Posterior vena cava (tissue), 2 donors: ENCODE measurements at places on chromosomes 5 and 9. TPM values are rescaled to one million over a fixed set of nuclear protein-coding genes. Genes with fewer than 3 reads are reported as not detected.
A peak's percentile ranks its signal among the peaks of the same experiment; 100 is the strongest.

- no peak for DNase-seq
Observed at GRCh38 chr5:81971111-81971711, 612 bp upstream of the ATG10 start.

- DNase-seq: no peak
Observed at GRCh38 chr9:114791312-114791711, 14.5 kb downstream of the TNFSF15 start.

The PFN3 gene
- not detected for total RNA-seq

- DNase-seq: no peak
Observed at GRCh38 chr5:140555747-140556312, 1.4 kb downstream of the SRA1 start.

- peak; percentile 73 for DNase-seq
Observed at GRCh38 chr5:178515776-178516503, 74.3 kb downstream of the COL23A1 start.
